ENCODE measurements at places on chromosomes 4 and X. TPM values are rescaled to one million over a fixed set of nuclear protein-coding genes. Genes with fewer than 3 reads are reported as not detected.

KLKB1 gene
- total RNA-seq = 2.0 TPM

CAPN6 gene
- total RNA-seq = 6.0 TPM

GBA3 gene
- total RNA-seq = not detected

DNA sequence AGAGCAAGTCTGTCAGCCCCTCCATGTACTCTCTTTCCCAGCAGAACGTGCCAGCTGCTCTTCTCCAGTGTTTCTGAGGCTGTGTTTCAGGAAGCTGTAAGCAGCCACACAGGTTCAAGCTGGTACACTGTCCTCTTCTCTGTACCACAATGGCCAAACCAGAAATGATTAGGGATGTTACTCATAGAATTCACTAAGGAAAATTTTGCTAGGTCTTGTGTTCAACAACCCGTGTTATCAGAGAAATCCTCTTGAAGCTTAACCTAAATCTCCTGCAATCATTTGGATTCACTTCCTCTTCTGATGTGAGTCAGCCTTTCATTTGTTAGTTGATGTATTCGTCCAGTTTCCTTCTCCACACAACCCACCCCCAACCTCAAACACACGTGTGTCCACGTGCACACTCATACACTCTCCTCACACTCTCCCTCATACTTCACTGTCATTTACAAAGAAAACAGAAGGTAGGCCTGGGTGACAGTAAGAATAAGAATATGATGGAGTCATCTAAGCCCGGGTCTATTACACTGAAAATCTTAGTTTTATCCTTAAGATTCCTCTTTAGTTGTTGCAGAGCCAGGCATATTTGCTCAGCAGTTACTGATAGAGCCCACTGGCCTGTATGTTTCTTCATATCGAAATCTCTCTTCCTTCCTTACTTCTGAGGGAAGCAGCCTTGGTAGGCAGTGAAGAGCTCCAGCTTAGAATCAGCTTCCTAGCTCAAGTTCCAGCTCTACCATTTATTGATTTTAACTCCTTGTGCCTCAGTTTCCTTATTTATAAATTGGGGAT is 63.4 kb downstream of the DCUN1D4 start:
- H3K36me3 ChIP-seq = peaks cover under 1% of the 10 kb centered on the region
- DNase-seq = no peak
- no peaks in the 10 kb centered on the region for H3K27me3 ChIP-seq
- no peak overlapping the region for H3K27ac ChIP-seq

- H3K27ac ChIP-seq = no peak overlapping the region
- H3K36me3 ChIP-seq = no peaks in the 10 kb centered on the region
- H3K4me1 ChIP-seq = no peaks in the 10 kb centered on the region
- no peak for DNase-seq
- no peak overlapping the region for H3K4me3 ChIP-seq
Observed at GRCh38 chrX:24099394-24099793, 44.6 kb downstream of the EIF2S3 start.

- H3K4me1 ChIP-seq = peaks cover 29% of the 10 kb centered on the region
- peak overlapping the region; percentile 88 for H3K27ac ChIP-seq
- no peak for DNase-seq
- H3K36me3 ChIP-seq = no peaks in the 10 kb centered on the region
Observed at GRCh38 chr4:5711479-5712184, 631 bp downstream of the EVC start.

- no peak for DNase-seq
- H3K27ac ChIP-seq = no peak overlapping the region
- no peaks in the 10 kb centered on the region for H3K4me1 ChIP-seq
- H3K4me3 ChIP-seq = no peak overlapping the region
Observed at GRCh38 chrX:132277953-132278614, 58.8 kb upstream of the RAP2C start.

DNA sequence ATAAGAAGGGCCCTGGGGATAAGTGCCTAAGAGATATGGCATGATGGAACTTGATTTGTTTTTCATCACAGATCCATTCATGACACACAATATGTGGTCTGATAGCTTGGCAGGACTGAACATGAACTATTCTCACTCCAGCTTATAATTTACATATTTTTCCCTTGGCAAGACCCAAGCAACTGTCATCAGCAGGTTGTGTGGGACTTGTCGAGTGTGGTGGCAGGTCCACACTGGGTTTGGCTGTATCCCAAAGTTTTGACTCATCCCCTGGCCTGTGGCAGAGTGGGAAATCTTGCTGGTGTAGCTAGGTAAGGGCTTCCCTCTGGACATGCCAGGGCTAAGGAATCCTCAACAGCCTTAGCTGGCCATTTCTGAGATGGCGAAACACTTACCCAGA is 81.0 kb upstream of the STIM2 start:
- peaks cover 5% of the 10 kb centered on the region for H3K36me3 ChIP-seq
- no peak overlapping the region for H3K4me3 ChIP-seq
- H3K27me3 ChIP-seq = peaks cover 58% of the 10 kb centered on the region
- H3K4me1 ChIP-seq = peaks cover 15% of the 10 kb centered on the region
- H3K27ac ChIP-seq = peak overlapping the region; percentile 45
- DNase-seq = no peak

GRCh38 chr4:25843340-25844097 is 19.3 kb downstream of the SEL1L3 start:
- no peak overlapping the region for H3K27ac ChIP-seq
- H3K27me3 ChIP-seq = no peaks in the 10 kb centered on the region
- H3K36me3 ChIP-seq = no peaks in the 10 kb centered on the region
- peaks cover 14% of the 10 kb centered on the region for H3K4me1 ChIP-seq
- H3K4me3 ChIP-seq = no peak overlapping the region

- H3K27ac ChIP-seq = peak overlapping the region; percentile 77
- no peaks in the 10 kb centered on the region for H3K27me3 ChIP-seq
- DNase-seq = no peak
- H3K4me1 ChIP-seq = no peaks in the 10 kb centered on the region
Observed at GRCh38 chr4:212438-213188, 88.3 kb downstream of the ZNF718 start.

- DNase-seq = no peak
- no peaks in the 10 kb centered on the region for H3K27me3 ChIP-seq
- no peak overlapping the region for H3K4me3 ChIP-seq
- no peaks in the 10 kb centered on the region for H3K4me1 ChIP-seq
- no peaks in the 10 kb centered on the region for H3K36me3 ChIP-seq
- H3K27ac ChIP-seq = no peak overlapping the region
Observed at GRCh38 chrX:44506678-44507077, 36.0 kb downstream of the FUNDC1 start.

DNA sequence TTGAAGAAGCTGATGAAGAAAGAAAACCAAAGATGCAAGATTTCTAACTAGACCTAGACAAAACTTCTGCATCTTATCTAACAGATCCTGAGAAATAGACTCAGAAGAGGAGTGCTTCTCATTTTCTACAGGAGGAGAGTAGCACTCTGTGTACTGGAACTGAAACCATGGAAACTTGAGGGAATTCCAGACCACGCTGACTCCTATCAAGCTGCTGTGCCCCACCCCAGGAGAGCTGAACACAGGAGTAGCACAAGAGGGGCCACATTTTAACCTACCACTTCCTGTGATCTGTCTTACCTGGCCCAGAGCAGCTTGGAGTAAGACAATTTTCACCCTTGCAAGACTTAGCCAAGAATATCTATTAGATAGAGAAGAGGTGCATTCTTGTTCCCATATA is 248.9 kb downstream of the SCFD2 start:
- no peak for DNase-seq
- no peaks in the 10 kb centered on the region for H3K27me3 ChIP-seq
- H3K4me3 ChIP-seq = no peak overlapping the region
- H3K4me1 ChIP-seq = no peaks in the 10 kb centered on the region

GRCh38 chr4:16545656-16546055 is 319.4 kb upstream of the TAPT1 start:
- no peaks in the 10 kb centered on the region for H3K36me3 ChIP-seq
- H3K4me1 ChIP-seq = no peaks in the 10 kb centered on the region
- H3K27ac ChIP-seq = no peak overlapping the region
- DNase-seq = no peak
- H3K27me3 ChIP-seq = peaks cover 19% of the 10 kb centered on the region
- H3K4me3 ChIP-seq = no peak overlapping the region

DNA sequence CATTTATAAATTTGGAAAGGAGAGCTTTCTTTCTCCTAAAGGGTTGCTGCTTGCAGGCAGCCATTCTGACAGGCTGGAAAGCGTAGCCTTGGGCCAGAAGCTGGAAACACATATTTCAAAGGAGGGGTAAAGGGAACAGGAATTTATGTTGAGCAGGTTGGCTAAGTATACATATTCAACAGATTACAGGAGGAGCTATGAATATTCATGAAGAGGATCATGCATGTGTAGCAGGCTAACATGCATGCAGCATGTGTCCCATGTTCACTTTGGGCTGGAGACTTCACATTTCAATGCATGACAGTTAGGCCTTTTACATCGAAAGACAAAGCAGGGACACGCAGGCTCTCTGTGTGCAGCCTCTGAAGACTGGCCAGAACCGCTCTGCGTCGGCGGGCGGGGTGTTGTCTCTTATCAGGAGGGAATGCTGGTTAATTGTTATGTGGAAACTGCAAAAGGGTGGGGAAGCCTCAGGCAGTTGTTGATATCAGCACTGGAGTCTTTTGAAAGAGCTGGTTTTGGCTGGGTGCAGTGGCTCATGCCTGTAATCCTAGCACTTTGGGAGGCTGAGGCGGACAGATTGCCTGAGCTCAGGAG is 31.5 kb downstream of the CASP3 start:
- no peaks in the 10 kb centered on the region for H3K27me3 ChIP-seq
- no peaks in the 10 kb centered on the region for H3K36me3 ChIP-seq
- no peak overlapping the region for H3K27ac ChIP-seq
- no peaks in the 10 kb centered on the region for H3K4me1 ChIP-seq
- no peak overlapping the region for H3K4me3 ChIP-seq

GRCh38 chr4:164894702-164895101 is 17.7 kb downstream of the APELA start:
- DNase-seq = no peak
- no peaks in the 10 kb centered on the region for H3K36me3 ChIP-seq
- H3K27me3 ChIP-seq = no peaks in the 10 kb centered on the region
- H3K4me3 ChIP-seq = no peak overlapping the region
- H3K4me1 ChIP-seq = no peaks in the 10 kb centered on the region

GRCh38 chr4:168188754-168189153 is 96.4 kb downstream of the ANXA10 start:
- no peaks in the 10 kb centered on the region for H3K27me3 ChIP-seq
- no peaks in the 10 kb centered on the region for H3K4me1 ChIP-seq
- no peaks in the 10 kb centered on the region for H3K36me3 ChIP-seq
- DNase-seq = no peak
- H3K27ac ChIP-seq = no peak overlapping the region
- H3K4me3 ChIP-seq = no peak overlapping the region

DNA sequence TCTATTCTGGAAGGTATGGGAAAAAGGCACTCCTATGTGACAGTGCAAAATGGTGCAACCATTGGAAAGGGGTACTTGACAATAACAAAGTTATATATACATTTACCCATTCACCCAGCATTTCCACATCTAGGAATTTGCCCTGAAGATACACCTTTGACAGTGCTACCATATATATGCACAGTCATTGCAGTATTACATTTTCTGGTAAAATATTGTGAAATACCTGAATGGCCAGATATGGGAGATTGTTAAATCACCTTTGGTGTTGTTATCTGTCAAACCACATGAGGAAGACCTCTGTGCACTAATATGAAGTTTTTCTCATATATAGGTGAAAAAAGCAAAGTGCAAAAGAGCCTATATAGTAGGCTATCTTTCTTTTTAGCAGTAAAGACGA is 53.5 kb downstream of the SMAD1 start:
- no peak overlapping the region for H3K27ac ChIP-seq
- DNase-seq = no peak
- H3K27me3 ChIP-seq = no peaks in the 10 kb centered on the region
- no peaks in the 10 kb centered on the region for H3K36me3 ChIP-seq
- no peak overlapping the region for H3K4me3 ChIP-seq

- peaks cover 20% of the 10 kb centered on the region for H3K4me1 ChIP-seq
- H3K4me3 ChIP-seq = no peak overlapping the region
- H3K36me3 ChIP-seq = no peaks in the 10 kb centered on the region
- no peak for DNase-seq
- H3K27me3 ChIP-seq = no peaks in the 10 kb centered on the region
- H3K27ac ChIP-seq = no peak overlapping the region
Observed at GRCh38 chrX:45619290-45619689, 418.6 kb upstream of the DIPK2B start.

DNA sequence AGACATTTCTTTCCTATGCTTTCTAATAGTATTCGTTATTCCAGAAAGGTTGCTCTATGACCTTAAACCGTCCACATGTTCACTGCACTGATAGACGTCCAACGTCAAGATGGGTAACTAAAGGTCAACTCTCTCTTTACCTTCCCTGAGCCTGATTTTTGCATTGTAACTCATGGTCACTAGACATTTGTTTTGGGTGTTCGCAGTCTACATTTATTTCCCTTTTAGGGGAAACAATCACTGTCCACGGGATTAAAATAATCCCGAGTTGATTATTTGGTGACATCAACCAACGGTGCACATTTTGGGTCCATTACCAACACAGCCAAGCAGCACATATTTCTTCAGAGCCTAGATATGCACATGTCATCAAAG is 540 bp upstream of the HADH start:
- peak overlapping the region; percentile 88 for H3K4me3 ChIP-seq
- no peaks in the 10 kb centered on the region for H3K27me3 ChIP-seq
- DNase-seq = no peak
- peak overlapping the region; percentile 93 for H3K27ac ChIP-seq
- H3K4me1 ChIP-seq = peaks cover 7% of the 10 kb centered on the region

DNA sequence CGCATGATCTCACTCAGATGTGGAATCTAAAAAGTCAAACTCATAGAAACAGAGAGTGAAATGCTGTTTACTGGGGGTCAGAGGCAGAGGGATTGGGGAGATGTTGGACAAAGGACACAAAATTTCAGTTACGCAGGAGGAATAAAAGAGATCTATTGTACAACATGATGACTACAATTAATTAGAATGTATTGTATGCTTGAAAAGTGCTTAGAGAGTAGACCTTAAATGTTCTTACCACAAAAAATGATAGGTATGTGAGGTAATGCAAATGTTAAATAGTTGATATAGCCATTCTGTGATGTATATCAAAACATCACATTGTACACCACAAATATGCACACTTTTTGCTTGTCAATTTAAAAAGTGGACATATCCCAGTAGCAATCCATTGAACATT is 36.1 kb upstream of the PHKA2 start:
- H3K36me3 ChIP-seq = no peaks in the 10 kb centered on the region
- no peak overlapping the region for H3K4me3 ChIP-seq
- DNase-seq = no peak
- no peak overlapping the region for H3K27ac ChIP-seq

DNA sequence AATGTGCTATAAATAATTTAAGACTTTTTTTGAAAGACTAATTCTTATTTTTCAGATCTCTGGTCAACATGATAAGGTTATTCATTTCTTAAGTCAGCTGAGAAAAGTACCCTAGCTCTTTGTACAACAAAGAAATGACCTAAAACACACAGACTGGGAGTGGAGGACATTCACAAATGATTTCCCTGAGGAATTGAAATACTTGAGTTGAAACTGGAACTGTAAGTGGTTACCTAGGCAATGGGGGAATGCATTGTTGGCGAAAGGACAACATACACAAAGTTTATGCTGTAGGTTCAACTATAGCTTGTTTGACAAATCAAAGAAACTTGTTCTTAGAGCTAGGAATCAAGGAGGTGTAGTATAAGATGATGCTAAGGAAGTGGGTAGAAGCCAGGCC is 915.5 kb downstream of the FAT4 start:
- H3K4me1 ChIP-seq = no peaks in the 10 kb centered on the region
- no peak for DNase-seq
- no peak overlapping the region for H3K4me3 ChIP-seq
- H3K27ac ChIP-seq = no peak overlapping the region

GRCh38 chr4:15882675-15883086 is 55.9 kb downstream of the FGFBP1 start:
- H3K27ac ChIP-seq = no peak overlapping the region
- no peaks in the 10 kb centered on the region for H3K4me1 ChIP-seq
- no peak overlapping the region for H3K4me3 ChIP-seq
- no peaks in the 10 kb centered on the region for H3K27me3 ChIP-seq
- H3K36me3 ChIP-seq = no peaks in the 10 kb centered on the region
- no peak for DNase-seq

- no peaks in the 10 kb centered on the region for H3K27me3 ChIP-seq
- no peak overlapping the region for H3K4me3 ChIP-seq
- DNase-seq = no peak
Observed at GRCh38 chr4:126599746-126600145, 1033.0 kb upstream of the INTU start.
